ENCODE measurements at places on chromosomes 4 and X.

- DNase-seq = no peak
Observed at GRCh38 chrX:89033723-89034122, 286.7 kb downstream of the CPXCR1 start.

GRCh38 chr4:55321707-55322264 is 24.3 kb upstream of the SRD5A3 start:
- peak; percentile 20 for DNase-seq

- no peak for DNase-seq
Observed at GRCh38 chrX:74534569-74535038, 79.8 kb downstream of the RLIM start.

- no peak for DNase-seq
Observed at GRCh38 chr4:142043509-142043908, 407.1 kb downstream of the IL15 start.

- no peak for DNase-seq
Observed at GRCh38 chrX:136130931-136131833, 16.2 kb upstream of the FHL1 start.

DNA sequence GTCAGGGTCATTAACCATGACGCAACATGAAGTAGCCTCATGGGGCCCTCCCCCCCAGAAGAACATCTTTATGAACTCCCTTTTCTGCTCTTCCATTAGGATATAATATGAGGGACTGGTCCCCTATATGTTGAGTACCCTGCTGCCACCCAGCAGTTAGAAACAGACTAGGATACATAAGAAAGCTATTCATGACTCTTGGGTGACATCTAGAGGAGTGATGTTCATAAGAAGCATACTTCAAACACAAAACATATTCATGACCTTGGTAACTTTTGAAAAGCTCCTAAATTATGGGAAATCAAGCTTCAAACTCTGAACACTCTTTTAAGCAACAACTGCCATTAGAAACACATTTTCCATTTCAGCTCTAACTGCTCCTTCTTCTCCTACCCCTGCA is 155.2 kb upstream of the SPIN4 start:
- DNase-seq = no peak

DNA sequence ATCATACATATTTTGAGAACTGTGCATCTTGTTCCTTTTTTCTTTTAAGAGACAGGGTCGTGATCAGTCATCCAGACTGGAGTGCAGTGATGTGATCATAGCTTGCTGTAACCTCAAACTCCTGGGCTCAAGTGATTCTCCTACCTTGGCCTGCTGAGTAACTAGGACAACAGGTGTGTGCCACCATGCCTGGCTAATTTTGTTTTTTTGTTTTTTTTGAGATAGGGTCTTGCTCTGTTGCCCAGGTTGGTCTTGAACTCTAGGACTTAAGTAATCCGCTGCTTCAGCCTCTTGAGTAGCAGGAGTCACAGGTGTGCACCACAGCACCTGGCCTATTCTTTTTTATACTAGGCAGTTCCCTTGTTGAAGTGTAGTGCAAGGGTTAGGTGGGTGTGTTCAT is 24.6 kb downstream of the KDM6A start:
- DNase-seq = no peak

- DNase-seq = no peak
Observed at GRCh38 chrX:79167462-79167861, 23.0 kb downstream of the GPR174 start.

DNA sequence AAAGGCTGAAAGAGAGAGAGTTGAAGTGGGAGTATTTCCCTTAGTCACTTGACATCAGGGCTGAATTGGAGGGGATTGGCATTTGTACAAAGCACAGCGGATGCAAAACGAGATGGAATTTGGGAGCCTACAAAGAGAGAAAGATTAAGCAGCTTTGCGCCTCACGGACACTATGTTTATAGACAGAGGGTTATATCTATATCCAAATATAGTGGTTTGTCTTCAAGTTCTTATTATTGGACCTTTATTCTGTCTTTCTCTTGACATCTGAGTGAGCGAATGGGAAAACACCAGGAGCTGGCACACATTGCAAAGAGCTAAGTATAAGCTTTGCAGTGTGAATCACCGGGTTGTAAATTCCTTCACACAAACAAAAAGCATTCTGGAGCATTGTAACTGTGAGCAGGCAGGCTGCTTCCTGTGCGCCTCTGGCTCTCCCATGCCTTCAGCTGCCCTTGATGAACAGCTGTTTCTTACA is 500.2 kb downstream of the STIM2 start:
- DNase-seq = no peak

DNA sequence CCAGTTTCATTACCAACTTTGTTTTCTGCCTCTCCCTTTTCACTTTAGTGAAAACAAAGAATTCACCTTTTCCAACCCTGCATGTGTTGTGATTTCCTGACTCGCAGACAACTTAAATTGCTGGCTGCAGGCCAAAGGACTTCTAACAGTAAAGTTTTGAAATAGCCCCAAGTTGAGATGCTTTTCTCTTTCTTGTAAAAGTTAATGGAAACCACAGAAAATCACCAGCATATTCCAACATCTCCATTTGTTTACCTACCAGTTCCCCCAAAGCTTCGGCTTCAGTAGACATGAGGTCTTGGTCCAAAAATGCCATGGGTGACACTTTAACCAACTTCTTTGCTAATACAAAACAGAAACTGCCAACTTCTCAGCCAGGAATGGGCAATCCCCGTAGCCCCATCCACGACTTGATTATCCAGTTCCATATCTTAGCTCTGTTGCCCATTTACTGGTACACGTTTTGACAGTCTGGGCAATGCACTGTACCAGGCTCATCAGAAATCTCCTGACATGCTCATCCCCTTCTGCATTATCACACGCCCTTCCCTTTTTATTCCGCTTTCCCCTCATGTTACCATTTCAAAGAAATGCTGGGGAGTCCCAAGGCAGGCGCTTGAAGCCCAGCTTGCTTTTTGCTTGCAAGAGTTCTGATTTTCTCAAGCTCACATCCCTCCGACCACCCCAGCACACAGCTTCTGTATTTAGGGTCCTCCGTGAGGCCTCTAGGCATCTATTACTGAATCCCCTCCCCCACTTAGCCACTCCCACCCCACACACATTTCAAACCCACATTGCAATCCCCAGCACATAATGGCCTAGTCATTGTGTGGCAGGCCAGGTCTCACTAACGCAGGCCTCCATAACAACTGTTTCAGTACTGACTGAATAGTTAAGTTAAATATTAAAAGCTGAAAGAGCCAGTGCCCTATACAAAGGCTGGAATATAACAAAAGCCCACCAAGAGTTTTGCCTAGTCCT is 137.9 kb upstream of the S100G start:
- no peak for DNase-seq

DNA sequence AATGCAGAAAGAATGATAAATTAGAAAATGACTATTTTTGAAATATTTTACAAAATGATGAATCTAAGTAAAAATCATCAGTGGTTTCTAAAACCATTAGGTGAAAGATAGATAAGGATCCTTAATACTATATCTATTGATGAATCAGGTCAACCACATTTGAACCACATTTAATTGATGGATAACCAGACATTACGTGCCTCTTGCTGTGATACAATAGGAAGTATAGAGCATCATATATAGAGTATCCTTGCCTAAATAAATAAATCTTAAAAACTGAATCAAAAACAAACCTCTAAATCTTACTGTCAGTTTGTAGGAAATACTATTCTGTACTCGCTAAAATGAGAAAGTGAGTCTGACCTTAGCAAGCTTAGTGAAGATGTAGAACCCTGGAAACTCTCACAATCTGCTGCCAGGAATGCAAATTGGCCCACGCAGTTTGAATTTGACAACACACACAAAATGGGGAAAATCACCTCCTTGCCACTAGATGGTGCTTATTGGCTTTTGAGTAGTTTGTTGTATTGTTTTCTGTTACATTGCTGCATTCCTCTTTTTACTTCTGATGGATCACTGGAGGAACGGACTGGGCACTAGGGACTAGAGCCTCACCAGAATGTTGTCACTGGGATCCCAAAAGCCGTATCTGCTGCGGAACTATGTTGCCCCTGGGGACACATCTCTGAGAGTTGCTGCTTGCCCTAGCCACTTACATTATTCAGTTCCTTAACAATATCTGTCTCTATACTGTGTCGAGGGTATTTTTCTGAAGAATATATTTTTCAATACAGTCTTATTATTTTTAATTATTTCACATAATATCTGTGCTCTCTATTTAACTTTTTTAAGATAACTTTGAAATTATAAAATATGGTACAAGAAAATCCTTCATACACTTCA is 25.4 kb upstream of the SLAIN2 start:
- no peak for DNase-seq

- DNase-seq = no peak
Observed at GRCh38 chr4:58766763-58767162, 1656.6 kb upstream of the IGFBP7 start.

DNA sequence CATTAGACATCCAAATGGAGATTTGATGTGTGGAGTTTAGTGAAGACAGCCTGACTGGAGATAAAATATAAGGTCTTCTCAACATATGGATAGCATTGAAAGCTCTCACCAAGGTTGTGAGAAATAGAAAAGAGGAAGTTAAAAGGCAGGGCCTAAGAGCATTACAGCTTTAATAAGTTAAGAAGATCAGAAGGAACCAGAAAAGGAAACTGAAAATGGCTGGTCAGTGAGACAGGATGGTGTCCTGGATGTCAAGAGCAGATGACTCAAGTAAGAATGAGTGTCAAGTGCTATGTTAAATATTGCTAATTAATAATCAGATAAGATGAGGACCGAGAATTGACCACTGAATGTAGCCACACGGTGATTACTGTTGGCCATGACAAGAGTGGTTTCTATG is 642.9 kb downstream of the STPG2 start:
- DNase-seq = no peak

GRCh38 chr4:92255920-92256244 is 47.9 kb upstream of the GRID2 start:
- DNase-seq = no peak

- no peak for DNase-seq
Observed at GRCh38 chr4:168521721-168522120, 24.9 kb downstream of the PALLD start.

DNA sequence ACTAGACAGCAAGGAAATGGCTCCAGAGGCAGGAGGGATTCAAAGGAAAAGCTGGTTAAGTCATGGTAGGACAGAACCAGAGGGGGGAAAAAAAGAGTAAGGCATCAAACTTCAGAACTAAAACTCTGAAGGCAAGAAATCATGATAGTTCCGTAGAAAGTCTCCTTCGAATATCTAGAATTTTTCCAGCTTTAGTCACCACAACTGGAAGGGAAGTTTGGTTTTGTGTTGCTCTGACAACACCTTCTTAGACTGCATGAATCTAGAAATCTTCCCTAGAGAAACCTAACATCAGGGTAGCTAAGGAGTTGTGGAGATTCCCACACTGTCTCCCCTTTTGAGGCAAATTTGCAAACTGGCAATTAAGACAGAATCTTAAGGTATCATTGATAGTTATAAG is 33.7 kb downstream of the AMMECR1 start:
- DNase-seq = no peak

- DNase-seq = no peak
Observed at GRCh38 chrX:28550331-28550872, 36.8 kb upstream of the IL1RAPL1 start.

DNA sequence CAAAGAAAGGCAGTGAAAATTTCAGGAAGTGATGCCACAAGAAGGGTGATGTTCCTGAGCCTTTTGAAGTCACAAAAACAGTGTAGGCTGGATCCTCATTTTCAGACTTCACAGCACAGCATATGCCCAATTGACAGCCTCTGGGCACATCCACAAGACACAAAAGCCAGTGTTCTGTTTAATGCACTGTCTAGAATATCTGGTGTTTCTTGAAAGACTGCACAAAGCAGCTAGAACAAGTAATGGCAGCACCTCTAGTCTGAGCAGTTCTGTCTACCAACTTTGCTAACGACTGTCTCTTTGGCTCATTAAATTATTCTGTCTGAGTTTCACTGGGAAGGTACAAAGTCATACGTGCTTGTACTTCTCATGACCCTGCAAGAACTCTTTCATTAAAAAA is 417.1 kb upstream of the GALNT7 start:
- DNase-seq = no peak

DNA sequence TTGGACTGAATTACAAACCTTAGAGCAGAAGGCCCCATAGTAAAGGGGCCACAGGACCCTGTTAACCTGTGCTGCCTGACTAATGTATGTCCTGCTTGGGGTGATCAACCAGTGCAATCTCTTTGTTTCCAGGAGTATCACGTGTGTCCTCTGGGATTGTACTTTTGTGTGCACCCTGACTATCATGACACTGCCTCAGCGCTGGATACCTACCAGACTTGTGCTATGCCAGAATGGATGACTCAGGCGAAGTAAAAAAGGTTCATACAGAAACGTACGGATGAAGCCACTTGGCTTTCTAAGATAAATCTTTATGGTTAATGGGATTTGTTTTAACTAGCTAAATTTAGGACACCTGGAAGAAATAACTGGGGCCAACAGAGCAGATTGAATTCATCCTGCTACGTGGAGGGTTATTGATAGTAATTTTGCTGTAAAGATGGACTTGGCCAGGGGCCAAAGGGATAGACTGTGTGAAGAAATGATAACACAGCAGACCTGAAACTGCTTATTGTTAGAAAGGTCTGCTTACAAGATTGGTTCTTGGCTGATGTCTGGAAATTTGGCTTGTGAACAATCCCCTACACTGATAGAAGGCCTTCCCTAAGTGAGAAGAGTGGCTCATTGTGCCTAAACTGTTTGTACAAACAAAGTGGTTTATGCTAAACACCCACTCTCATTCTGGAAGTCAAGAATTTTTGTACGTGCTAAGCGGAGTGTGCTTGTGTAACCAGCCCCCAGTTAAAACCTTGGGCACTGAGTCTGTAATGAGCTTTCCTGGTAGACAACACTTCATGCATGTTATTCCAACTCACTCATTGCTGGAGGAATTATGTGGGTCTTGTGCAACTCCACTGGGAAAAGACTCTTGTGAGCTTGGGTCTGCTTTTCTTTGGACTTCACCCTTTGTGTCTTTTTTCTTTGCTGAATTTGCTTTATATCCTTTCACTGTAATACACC is 750.5 kb upstream of the HTR2C start:
- DNase-seq = no peak

GRCh38 chrX:41259516-41259915 is 74.4 kb upstream of the DDX3X start:
- DNase-seq = no peak

DNA sequence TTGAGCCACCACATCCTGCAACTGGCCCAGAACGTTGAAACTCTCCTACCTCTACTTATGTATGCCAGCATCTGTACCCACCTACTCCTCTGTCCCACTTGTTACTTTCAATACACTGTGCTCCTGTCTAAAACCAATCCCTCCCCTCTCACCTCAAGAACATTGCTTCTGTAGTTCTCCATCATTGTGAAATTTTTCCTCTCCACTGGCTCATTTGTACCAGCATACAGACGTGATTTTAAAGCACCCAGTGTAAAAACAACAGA is 25.5 kb upstream of the USO1 start:
- DNase-seq = no peak

DNA sequence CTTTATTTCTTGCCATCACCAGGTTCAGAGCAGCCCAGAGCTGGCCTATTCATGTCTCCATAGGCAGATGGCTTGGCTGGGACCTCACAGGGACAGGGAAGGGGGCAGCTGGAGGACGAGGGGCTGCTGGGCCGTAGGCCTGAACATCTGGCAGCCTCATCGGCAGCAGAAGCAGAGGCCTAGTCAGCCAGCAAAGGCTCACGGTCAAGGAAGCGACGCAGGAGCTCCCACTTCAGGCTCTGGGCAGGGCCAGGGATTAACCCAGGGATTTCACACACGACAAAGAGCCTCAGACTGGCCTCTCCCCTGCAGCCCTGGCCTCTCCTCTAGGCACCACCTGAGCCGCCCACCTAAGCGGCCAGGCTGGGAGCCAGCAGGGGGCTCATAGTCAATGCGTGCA is 46.0 kb upstream of the MAN2B2 start:
- DNase-seq = no peak

- no peak for DNase-seq
Observed at GRCh38 chr4:142856576-142856975, 10.5 kb upstream of the INPP4B start.

GRCh38 chrX:10142041-10142599 is 14.7 kb upstream of the CLCN4 start:
- no peak for DNase-seq

All from Peyer's patch (tissue), 4 donors.